ENCODE measurements at places on chromosomes 1 and 21. TPM values are rescaled to one million over a fixed set of nuclear protein-coding genes. Genes with fewer than 3 reads are reported as not detected.

DNA sequence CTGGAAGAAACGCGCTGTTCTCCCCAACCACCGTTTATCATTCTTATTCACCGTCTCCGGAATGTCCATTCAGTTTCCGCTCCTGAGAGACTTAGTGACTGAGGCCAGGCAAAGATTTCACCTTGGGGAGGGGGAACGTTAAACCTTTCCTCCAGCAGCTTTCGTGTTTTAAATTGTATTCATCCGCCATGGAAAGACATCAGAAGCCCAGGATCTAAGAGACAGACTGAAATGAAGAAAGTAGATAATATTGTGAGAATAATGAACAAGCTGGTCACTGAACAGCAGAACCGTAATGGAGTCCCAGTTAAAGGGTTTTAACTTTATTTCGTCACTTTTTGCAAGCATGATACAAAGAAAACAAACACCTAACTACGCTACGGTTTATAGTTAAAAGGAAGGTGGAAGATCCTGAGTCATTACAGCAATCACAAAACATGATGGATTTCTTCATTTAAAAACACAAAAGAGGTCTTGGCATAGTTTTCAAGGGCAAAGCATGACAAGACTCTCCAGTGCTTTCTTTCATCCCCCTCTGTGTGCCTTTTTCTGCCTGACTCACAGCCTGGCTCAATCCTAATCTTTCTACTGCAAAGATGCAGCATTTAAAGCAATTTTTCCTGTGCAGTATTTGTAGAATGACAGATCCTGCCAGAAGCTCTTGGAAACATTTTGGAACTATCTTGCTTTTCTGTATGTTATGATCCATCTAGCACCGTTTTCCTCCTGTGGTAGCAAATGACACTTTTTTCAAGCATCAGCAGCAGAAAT, 722 bp upstream of the SLC19A2 start:
- peak; percentile 36 for DNase-seq

DNA sequence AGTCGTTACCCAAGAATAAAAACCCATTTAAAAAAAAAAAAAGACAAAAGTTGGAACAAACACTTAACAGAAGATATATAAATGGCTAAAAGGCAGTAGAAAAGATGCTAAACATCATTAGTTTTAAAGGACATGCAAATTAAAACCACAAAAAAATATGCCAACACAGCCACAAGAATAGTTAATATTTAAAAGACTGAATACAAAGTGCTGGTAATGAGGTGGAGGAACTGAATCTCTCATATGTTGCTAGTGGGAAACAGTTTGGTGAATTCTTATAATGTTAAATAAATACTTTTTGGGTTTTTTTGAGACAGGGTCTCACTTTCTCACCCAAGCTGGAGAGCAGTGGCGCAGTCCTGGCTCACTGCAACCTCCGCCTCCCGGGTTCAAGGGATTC, 10.0 kb downstream of the LRRC40 start:
- no peak for DNase-seq

GRCh38 chr1:46173361-46173856, 1.5 kb upstream of the TSPAN1 start:
- DNase-seq = no peak

DNA sequence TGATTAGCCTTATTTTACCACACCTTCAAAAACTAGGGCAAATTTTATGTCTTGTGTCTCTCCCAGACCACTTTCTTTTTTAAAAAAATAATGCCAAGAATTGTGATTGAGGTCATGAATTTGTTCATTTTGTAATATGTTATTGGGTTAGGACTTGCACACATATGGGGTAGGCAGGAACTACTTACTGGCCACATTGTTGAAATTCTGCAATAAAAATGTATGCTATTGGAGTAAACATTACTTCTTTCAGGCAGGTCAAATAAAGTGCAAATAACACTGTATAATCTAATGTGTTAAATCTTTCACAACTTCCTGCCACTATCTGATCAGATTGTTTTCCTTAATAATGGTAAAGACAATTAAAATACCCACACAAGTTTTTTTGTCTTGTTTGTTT, 166.6 kb upstream of the COL11A1 start:
- no peak for DNase-seq

Gene CRYBG2
- 1.3 TPM for polyA plus RNA-seq

- DNase-seq = no peak
Observed at GRCh38 chr1:53188099-53188498, 8.5 kb upstream of the CPT2 start.

Gene OVAAL
- not detected for polyA plus RNA-seq

DNA sequence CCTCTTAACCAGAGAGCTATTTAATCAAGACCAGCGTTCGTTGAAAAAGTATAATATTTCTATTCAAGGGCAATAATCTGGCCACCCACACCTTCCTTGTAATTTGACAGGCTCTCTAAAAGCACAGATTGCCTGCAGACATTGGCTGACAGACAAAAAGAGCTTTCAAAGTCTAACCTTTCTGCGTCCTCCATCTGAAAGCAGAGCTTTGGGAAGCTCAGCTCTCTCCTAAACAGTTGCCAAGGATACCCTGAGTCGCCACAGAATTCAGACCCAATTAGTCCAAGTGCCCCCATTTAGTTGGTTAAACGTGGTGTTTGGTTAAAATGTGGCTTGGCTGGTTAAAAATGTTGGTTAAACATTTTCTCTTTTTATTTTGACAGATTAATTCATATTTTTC, 33.7 kb upstream of the PLA2G2C start:
- DNase-seq = no peak

DNA sequence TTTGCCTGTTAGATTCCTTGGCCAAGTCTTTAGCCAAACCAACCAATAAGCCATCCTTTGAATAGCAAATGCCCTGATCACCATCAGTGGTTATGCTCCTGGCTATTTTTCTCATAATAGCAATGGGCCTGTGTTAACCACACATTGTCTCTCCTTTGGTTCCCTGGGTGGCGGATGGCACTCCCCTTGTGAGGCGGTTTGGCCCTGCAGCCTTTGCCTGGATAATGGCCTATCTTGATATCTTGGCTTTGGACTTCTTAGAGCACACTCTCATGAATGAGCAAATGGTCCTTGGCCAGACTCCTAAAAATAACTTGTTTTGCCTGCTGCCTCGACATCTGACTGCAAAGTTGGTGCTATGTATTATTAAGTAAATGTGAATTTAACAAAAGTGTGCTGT, 22.4 kb upstream of the ZBTB18 start:
- DNase-seq = no peak

DNA sequence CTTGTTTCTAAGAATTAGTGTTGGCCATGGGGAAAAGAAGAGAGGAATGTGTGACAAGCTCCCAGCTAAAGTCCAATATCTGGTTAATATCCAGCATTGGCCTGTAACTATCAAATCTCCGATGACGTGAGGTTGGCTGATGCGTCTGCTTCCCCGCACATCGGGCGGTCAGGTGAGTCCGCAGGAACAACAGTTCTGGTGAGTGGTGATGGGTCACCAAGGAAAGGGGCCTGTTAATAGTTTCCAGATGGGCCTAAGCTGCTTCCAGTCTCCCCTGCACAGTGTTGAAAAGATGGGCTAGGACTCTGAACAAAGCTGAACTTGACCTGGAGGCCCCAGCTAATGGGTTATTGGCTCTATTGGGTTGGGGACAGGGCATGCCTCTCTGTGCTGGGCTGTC, 193.1 kb upstream of the EDN2 start:
- DNase-seq = no peak

- peak; percentile 7 for DNase-seq
Observed at GRCh38 chr1:43913666-43914360, 19.8 kb upstream of the ARTN start.

GRCh38 chr1:56199956-56200355, 379.4 kb downstream of the PLPP3 start:
- no peak for DNase-seq

Gene ZNF691
- 19.4 TPM for polyA plus RNA-seq

Gene RCSD1
- polyA plus RNA-seq = 19.7 TPM

Gene FAM151A
- polyA plus RNA-seq = 0.70 TPM

Gene OR2L13
- not detected for polyA plus RNA-seq

- peak; percentile 74 for DNase-seq
Observed at GRCh38 chr1:202107321-202107761, 15.4 kb upstream of the GPR37L1 start.
